ENCODE measurements at places on chromosomes 6 and 20.
A peak's percentile ranks its signal among the peaks of the same experiment; 100 is the strongest.

DNA sequence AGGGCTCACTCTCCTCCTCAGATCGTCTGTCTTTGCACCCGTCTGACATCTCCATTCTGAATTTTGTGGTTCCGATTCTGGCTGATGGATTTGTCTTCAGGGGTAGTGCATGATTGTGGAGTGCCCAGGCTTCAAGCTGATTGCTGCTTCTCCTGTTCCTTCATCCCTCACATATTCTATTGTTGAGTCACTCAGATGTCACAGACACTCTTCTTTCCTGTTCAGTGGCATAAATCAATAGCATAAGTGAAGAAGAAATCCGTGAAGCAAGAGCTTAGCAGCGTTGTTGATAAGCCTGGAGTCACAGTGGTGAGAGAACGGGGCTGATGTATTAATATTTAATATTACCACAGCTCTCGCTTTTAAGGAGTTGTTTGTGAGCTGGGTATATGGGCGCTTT is 152.5 kb downstream of the MTHFD1L start:
- no peak for DNase-seq
- H3K4me1 ChIP-seq: peaks cover 12% of the 10 kb centered on the region
- no peak overlapping the region for H3K27ac ChIP-seq
- peaks cover 53% of the 10 kb centered on the region for H3K36me3 ChIP-seq
- no peaks in the 10 kb centered on the region for H3K27me3 ChIP-seq

DNA sequence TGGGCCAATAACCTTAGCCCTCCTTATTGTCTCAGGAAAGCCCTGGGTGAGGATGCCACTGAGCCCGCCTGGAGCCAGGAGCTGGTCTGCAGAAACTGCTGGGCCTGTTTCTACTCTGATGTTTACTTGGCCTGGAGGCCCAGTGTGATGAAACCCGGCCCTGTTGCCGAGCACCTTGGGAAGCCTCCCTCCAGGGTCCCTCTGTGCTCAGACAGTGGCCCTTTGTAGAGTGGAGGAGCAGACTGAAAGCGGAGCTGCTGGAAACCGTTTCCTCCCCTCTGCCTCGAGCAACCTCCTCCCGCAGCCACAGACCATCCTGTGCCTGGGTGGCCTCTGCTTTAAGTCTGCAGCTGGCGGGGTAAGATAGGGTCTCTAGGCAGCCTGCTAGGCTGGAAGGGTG is 84.1 kb upstream of the EPB41L1 start:
- H3K4me3 ChIP-seq: peak overlapping the region; percentile 31
- H3K27ac ChIP-seq: peak overlapping the region; percentile 50
- DNase-seq: no peak
- H3K27me3 ChIP-seq: peaks cover 6% of the 10 kb centered on the region
- H3K4me1 ChIP-seq: peaks cover 12% of the 10 kb centered on the region
- H3K36me3 ChIP-seq: no peaks in the 10 kb centered on the region

DNA sequence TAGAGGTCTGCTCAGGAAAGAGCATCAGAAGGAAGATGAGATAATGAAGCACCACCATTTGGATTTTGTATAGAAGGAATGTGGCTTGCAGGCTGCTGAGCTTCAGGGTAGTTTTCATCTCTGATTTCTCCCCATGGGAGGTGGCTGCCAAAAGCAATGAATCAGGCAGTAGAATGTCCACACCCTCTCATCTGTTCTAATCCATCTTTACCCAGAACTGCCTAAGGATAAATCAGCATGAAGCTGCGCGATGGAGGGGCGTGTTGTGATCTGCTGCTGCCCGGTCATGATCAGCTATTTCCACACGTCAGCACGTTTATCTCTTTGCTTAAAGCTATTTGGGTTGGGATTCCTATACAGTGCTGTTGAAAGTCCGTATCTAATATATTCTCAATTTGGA is 295.4 kb downstream of the FOXA2 start:
- H3K27me3 ChIP-seq: no peaks in the 10 kb centered on the region
- no peaks in the 10 kb centered on the region for H3K36me3 ChIP-seq
- no peak overlapping the region for H3K27ac ChIP-seq

GRCh38 chr6:17258749-17259148 is 22.4 kb upstream of the RBM24 start:
- no peaks in the 10 kb centered on the region for H3K36me3 ChIP-seq
- H3K4me3 ChIP-seq: no peak overlapping the region
- H3K27me3 ChIP-seq: no peaks in the 10 kb centered on the region
- H3K27ac ChIP-seq: no peak overlapping the region

GRCh38 chr6:136723780-136724179 is 68.5 kb downstream of the MAP3K5 start:
- H3K36me3 ChIP-seq: no peaks in the 10 kb centered on the region
- H3K4me1 ChIP-seq: no peaks in the 10 kb centered on the region
- no peak overlapping the region for H3K4me3 ChIP-seq
- no peak overlapping the region for H3K27ac ChIP-seq
- H3K27me3 ChIP-seq: no peaks in the 10 kb centered on the region

- H3K27ac ChIP-seq: no peak overlapping the region
- H3K4me3 ChIP-seq: no peak overlapping the region
- H3K4me1 ChIP-seq: no peaks in the 10 kb centered on the region
- no peaks in the 10 kb centered on the region for H3K27me3 ChIP-seq
These were observed 176.2 kb upstream of the PROKR2 start for GRCh38 chr20:5492937-5493336.

DNA sequence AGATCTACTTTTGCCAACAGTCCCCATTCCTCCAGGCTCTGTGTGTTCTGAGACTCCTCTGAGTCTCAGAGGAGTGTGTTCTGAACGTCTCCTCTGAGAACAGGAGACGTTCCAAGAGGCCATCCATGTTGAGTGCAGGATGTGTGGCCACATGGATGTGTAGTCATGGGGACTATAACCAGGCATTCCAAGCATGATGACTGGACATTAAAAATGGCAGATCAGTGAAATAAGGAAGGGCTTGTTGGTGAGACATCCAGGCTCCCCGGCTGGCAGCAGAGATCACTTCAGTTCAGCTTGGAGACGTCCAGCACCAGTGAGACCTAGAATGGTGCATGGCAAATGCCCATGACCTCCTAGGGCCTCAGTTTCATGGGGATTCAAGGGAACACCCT is 34.3 kb upstream of the POU5F1 start:
- H3K36me3 ChIP-seq: no peaks in the 10 kb centered on the region
- H3K4me1 ChIP-seq: peaks cover 23% of the 10 kb centered on the region
- H3K27ac ChIP-seq: no peak overlapping the region
- no peaks in the 10 kb centered on the region for H3K27me3 ChIP-seq
- DNase-seq: no peak

DNA sequence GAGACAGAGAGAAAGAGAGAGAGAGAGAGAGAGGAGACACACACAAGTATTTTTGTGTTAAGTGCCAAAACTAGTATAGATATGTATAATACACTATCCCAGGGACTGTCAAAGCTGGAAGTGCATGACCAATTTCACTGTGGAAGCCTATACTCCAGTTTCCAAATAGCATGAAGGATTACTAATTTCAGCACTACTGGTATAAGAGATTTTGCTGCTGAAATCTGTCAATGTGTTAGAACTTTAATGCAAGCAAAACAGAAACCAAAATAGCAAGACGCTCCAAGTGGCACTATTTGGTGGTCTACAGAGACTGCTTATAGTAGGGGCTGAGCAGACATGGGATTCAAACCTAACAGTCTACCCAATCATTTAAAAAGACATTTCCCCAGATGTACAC is 284.8 kb downstream of the BTBD9 start:
- DNase-seq: no peak
- H3K36me3 ChIP-seq: no peaks in the 10 kb centered on the region
- no peak overlapping the region for H3K27ac ChIP-seq
- H3K4me3 ChIP-seq: no peak overlapping the region

DNA sequence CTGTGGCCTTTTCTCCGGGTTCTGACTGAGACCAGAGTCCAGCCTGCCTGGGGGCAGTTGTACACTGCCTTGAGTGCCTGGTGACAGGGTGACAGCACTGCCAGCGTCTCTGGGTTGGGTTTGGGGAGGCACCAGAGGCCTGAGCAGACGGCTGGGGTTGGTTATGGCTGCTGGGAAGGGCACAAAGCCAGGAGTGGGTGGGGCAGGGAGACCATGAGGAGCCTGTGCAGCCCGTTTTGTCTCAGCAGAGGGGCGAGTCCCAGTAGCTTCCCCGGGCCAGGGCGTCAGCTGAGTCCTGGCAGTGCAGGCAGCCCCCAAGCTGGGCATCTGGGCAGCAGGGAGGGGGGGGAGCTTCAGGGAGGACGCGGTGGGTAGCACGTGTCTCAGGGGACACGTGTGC is 15.3 kb upstream of the SULF2 start:
- H3K4me1 ChIP-seq: peaks cover 2% of the 10 kb centered on the region
- no peak for DNase-seq
- no peak overlapping the region for H3K27ac ChIP-seq

- no peak overlapping the region for H3K4me3 ChIP-seq
- H3K36me3 ChIP-seq: no peaks in the 10 kb centered on the region
- no peak for DNase-seq
- peaks cover 10% of the 10 kb centered on the region for H3K27me3 ChIP-seq
These were observed 20.1 kb upstream of the BCAS1 start for GRCh38 chr20:54090230-54091119.

- no peak overlapping the region for H3K27ac ChIP-seq
- DNase-seq: no peak
- no peaks in the 10 kb centered on the region for H3K4me1 ChIP-seq
- no peak overlapping the region for H3K4me3 ChIP-seq
These were observed 50.6 kb upstream of the FANCE start for GRCh38 chr6:35401514-35401913.

DNA sequence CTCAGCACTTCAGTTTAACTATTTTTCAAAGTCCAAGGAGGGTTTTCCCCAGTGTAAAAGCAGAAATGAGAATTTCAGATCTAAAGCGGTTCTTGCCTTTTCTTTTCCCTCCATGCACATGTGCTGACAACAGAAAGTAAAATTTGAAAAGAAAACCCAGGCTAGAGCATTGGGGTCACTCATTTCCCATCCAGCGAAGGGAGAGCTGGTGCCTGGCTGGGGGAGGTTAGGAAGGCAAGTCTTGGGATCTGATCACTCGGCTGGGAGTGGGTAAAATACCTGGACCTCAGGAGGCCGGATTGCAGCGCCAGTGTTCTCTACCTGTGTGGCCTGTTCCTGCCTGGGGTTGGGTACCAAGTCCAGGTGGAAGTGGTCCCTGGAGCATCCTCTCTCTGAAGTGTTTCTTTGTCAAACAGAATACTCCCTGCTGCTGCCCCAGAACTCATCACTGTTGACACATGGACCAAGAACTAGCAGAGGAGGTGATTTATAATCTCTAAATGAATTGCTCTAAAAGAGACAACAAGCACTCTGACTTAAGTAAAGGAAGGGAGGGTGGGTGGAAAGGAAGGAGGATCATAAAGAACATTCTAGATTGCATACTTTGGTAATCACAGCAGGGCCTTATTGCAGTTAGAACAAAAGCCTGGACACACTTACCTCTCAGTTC is 136.0 kb downstream of the MTHFD1L start:
- peaks cover 7% of the 10 kb centered on the region for H3K4me1 ChIP-seq
- DNase-seq: no peak
- peaks cover 16% of the 10 kb centered on the region for H3K36me3 ChIP-seq
- no peak overlapping the region for H3K4me3 ChIP-seq
- H3K27me3 ChIP-seq: no peaks in the 10 kb centered on the region
- H3K27ac ChIP-seq: no peak overlapping the region
